ENCODE measurements at places on chromosomes 16 and 17.

- peaks cover 4% of the 10 kb centered on the region for H3K4me1 ChIP-seq
- peaks cover 4% of the 10 kb centered on the region for H3K36me3 ChIP-seq
- DNase-seq, result no peak
- H3K27me3 ChIP-seq, result peaks cover 40% of the 10 kb centered on the region
- no peak overlapping the region for H3K4me3 ChIP-seq
Measured at GRCh38 chr17:79862771-79863440, 23.7 kb upstream of the CBX4 start.

DNA sequence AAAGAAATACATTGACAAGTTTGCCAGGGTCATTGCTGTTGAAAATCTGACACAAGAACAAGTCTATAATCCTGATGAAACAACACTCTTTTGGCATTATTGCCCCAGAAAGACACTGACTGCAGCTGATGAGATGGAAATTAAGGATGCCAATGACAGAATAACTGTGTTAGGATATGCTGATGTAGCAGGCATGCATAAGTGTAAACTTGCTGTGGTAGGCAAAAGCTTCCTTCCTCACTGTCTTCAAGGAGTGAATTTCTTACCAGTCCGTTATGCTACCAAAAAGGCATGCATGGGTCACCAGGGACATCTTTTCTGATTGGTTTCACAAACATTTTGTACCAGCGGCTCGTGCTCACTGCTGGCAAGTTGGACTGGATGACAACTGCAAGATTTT lies 10.5 kb downstream of the GDPD1 start:
- no peaks in the 10 kb centered on the region for H3K36me3 ChIP-seq
- H3K4me1 ChIP-seq, result no peaks in the 10 kb centered on the region
- no peak overlapping the region for H3K4me3 ChIP-seq
- H3K27me3 ChIP-seq, result peaks cover 15% of the 10 kb centered on the region

DNA sequence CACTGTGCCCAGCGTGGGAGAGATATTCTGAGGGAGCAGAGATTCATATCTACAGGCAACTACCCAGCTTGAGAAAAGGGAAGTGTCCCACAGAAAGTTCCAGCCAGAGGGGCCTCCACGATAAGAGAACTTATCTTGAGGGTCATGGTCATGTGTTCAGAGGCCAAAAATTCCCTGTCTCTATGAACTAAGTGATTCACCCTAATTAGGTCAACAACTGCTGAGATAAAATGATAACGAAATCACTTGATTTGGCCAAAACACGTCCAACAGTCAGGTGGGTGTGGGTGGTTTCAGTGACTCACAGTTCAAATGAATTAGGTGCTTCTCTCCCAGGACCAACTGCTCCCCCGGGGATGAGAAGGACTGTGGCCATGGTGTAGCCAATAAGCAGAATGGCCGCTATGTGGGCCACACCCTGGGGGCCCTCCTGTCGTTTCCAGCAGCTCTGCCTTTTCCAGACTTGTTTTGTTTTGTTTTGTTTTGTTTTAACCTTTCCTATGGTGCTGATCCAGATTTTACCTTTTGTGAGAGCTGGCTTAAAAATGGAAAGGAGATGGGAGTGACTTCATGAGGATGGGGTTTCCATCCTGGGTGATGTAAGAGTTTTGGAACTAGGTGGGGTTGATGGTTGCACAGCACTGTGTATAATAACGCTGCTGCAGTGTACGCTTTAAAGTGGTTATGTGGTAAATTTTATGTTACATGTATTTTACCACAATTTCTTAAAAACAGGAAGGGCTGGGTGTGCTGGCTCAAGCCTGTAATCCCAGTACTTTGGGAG lies 8.7 kb downstream of the DNAI2 start:
- H3K4me3 ChIP-seq, result no peak overlapping the region
- no peak overlapping the region for H3K27ac ChIP-seq
- DNase-seq, result no peak
- no peaks in the 10 kb centered on the region for H3K4me1 ChIP-seq
- H3K27me3 ChIP-seq, result no peaks in the 10 kb centered on the region

GRCh38 chr17:81503619-81504018 lies 9.0 kb downstream of the ACTG1 start:
- peaks cover 7% of the 10 kb centered on the region for H3K4me1 ChIP-seq
- H3K27ac ChIP-seq, result no peak overlapping the region
- peaks cover 21% of the 10 kb centered on the region for H3K27me3 ChIP-seq
- H3K4me3 ChIP-seq, result no peak overlapping the region
- H3K36me3 ChIP-seq, result peaks cover 1% of the 10 kb centered on the region

GRCh38 chr16:2783581-2784357 lies 3.6 kb downstream of the PRSS33 start:
- DNase-seq, result no peak
- H3K27me3 ChIP-seq, result peaks cover 21% of the 10 kb centered on the region
- no peaks in the 10 kb centered on the region for H3K4me1 ChIP-seq
- H3K36me3 ChIP-seq, result no peaks in the 10 kb centered on the region
- no peak overlapping the region for H3K4me3 ChIP-seq

GRCh38 chr17:62650587-62650986 lies 23.1 kb downstream of the MRC2 start:
- peaks cover 31% of the 10 kb centered on the region for H3K36me3 ChIP-seq
- H3K4me3 ChIP-seq, result no peak overlapping the region
- peaks cover 75% of the 10 kb centered on the region for H3K4me1 ChIP-seq
- H3K27me3 ChIP-seq, result peaks cover 2% of the 10 kb centered on the region

- no peak overlapping the region for H3K4me3 ChIP-seq
- no peak overlapping the region for H3K27ac ChIP-seq
Measured at GRCh38 chr17:80940171-80941123, 51.2 kb upstream of the CHMP6 start.

DNA sequence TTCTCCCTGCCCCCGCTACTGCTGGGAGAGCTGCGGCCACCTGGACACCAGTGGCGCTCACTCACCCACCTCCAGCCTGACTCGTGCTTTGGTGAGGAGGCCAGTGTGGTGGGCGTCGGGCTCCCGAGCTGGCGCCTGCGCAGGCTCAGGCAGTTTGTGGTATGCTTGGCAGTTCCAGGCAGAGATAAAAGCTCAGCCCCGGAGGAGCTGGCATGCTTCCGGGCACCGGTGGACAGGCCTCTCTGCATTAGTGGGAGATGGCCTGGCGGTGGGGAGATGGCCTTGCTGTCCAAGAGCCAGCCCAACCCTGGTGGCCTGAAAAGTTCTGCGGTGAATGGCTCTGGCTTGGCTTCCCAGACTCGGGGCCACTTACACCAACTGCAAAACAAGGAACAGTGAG lies 4.1 kb downstream of the ADGRG1 start:
- peaks cover 24% of the 10 kb centered on the region for H3K4me1 ChIP-seq
- no peaks in the 10 kb centered on the region for H3K36me3 ChIP-seq
- no peak for DNase-seq
- H3K27ac ChIP-seq, result no peak overlapping the region

DNA sequence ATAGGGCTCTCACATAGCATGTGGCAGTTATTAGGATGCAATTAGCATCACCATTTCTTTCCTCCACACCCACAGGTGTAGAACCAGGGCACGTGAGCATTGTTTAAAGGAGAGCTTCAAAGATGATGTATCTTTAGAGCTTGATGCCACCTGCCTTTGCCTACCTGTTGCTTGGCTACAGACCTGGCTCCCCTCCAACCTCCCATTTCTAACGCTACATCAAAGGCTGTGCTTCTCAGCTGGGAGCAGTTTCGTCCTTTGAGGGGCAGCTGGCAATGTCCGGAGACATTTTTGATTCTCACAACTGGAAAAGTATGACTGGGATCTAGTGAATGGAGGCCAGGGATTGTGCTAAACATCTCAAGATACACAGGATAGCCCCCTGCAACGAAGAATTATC lies 78.5 kb upstream of the CLEC3A start:
- no peak overlapping the region for H3K27ac ChIP-seq
- no peak for DNase-seq
- H3K36me3 ChIP-seq, result peaks cover 4% of the 10 kb centered on the region
- no peaks in the 10 kb centered on the region for H3K27me3 ChIP-seq

- no peaks in the 10 kb centered on the region for H3K36me3 ChIP-seq
- H3K4me1 ChIP-seq, result peaks cover 43% of the 10 kb centered on the region
- H3K4me3 ChIP-seq, result no peak overlapping the region
- no peak overlapping the region for H3K27ac ChIP-seq
- peaks cover 7% of the 10 kb centered on the region for H3K27me3 ChIP-seq
Measured at GRCh38 chr17:43334738-43335402, 63.9 kb upstream of the ARL4D start.

DNA sequence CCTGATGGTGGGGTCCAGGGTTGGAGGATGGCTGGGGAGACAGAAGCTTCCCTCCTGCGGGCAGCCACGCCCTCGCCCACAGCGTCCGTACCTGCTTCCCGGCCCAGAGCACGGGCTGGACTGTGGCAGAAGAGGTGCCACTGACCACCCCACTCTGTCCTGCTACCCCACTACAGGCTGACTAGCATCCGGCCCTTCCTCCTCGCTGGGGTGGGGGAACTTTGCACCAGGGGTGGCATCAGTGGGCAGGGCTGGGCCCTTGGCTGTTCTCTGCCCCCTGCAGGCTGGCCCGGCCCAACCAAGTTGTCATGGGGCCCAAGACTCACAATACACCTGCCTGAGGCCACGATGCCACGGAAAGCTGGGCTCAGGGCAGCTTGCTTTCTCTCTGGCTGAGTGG lies 73.0 kb downstream of the KLHDC4 start:
- no peak overlapping the region for H3K4me3 ChIP-seq
- peaks cover 8% of the 10 kb centered on the region for H3K27me3 ChIP-seq

DNA sequence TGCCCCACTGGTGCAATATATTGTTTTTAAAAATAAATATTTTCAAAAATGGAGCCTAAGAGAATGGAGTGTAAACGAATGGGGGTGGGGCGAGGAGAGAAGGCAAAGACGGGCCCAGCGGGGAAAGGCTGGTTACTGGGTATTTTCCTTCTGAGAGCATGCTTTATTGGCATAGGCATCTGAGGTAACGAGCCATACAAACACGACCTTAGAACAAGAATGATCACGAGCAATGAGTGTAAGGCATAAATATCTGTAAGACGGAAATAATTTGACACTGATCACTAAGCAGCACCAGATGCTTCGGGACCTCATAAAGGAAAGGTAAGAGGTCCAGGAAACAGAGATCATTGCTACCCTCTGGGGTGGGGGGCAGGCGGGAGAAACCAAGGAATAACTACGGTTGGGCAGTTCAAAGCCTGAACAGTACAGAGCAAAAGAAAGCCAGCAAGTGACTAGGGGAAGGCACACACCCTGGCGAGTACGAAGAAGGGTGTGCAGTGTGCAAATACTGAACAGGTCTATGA lies 959 bp downstream of the SSH2 start:
- no peak overlapping the region for H3K4me3 ChIP-seq
- H3K27me3 ChIP-seq, result no peaks in the 10 kb centered on the region
- H3K27ac ChIP-seq, result no peak overlapping the region
- peaks cover 33% of the 10 kb centered on the region for H3K4me1 ChIP-seq
- peaks cover 5% of the 10 kb centered on the region for H3K36me3 ChIP-seq

DNA sequence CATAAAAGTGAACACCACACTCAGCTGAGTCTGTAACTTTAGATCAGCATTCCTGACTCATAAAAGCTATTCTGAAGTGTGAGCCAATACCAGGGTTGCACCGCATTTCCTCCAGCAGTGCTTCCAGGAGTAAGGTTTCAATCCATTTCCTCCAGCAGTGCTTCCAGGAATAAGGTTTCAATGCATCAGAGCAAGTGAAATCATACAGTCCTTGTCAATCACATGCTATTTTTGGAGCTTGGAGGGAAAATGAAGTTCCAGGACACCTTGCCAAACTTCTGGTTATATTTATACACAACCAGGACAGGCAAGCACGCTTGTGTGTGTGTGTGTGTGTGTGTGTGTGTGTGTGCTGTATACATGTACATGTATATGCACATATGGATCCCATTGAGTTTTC lies 327.6 kb downstream of the GRIN2A start:
- no peaks in the 10 kb centered on the region for H3K4me1 ChIP-seq
- H3K27me3 ChIP-seq, result peaks cover 1% of the 10 kb centered on the region
- no peak overlapping the region for H3K4me3 ChIP-seq
- H3K27ac ChIP-seq, result no peak overlapping the region
- no peak for DNase-seq
- no peaks in the 10 kb centered on the region for H3K36me3 ChIP-seq

DNA sequence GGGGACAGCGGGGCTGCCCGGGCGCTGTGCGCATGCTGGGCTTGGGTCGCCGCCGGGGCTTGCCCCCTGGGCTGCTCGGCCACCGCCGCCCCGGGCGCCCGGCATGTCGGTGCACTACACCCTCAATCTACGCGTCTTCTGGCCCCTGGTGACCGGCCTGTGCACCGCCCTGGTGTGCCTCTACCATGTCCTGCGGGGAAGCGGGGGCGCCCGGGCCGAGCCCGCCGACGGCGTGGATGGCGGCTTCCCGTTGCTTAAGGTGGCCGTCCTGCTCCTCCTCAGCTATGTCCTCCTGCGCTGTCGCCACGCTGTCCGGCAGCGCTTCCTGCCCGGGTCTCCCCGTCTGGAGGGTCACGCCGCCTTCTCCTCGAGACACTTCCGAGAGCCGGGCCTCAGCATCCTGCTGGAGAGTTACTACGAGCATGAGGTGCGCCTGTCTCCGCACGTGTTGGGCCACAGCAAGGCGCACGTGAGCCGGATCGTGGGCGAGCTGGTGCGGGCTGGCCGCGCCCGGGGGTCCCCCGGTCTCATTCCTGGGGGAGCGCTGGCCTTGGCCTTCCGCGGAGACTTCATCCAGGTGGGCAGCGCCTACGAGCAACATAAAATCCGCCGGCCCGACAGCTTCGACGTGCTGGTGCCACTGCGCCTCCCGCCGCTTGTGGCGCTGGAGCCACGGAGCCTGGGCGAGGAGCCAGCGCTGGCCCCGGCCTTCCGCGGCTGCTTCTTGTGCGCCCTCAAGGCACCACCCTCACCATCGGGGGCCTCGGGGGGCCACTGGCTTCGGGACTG lies 789 bp downstream of the ITPRIPL2 start:
- H3K27ac ChIP-seq, result peak overlapping the region; percentile 97
- H3K4me3 ChIP-seq, result peak overlapping the region; percentile 90
- H3K27me3 ChIP-seq, result no peaks in the 10 kb centered on the region
- DNase-seq, result peak; percentile 57
- peaks cover 48% of the 10 kb centered on the region for H3K4me1 ChIP-seq

- no peak overlapping the region for H3K4me3 ChIP-seq
- no peak for DNase-seq
- peaks cover 47% of the 10 kb centered on the region for H3K4me1 ChIP-seq
Measured at GRCh38 chr17:42348104-42348503, 40.1 kb downstream of the STAT3 start.

GRCh38 chr17:69088643-69089200 lies 28.0 kb upstream of the ABCA9 start:
- no peaks in the 10 kb centered on the region for H3K4me1 ChIP-seq
- H3K27me3 ChIP-seq, result no peaks in the 10 kb centered on the region
- no peak overlapping the region for H3K27ac ChIP-seq
- H3K36me3 ChIP-seq, result no peaks in the 10 kb centered on the region
- no peak overlapping the region for H3K4me3 ChIP-seq
- no peak for DNase-seq

DNA sequence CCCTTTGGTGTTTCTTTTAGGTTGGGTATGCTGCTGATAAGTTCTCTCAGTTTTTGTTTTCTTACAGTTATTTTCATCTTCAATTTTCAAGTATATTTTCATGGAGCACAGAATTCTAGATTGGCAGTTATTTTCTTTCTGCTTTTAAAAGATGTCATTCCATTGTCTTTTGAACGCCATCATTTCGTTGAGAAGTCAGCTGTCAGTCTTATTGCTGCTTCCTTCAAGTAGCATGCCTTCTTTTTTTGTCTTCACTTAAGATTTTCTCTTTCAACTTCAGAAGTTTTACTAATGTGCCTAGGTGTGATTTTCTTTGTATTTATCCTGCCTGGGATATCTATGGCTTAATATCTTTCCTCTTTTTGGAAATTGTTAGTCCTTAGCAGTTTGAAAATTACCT lies 262.2 kb upstream of the PMFBP1 start:
- peaks cover 2% of the 10 kb centered on the region for H3K27me3 ChIP-seq
- peaks cover 27% of the 10 kb centered on the region for H3K36me3 ChIP-seq
- DNase-seq, result peak; percentile 18
- no peak overlapping the region for H3K4me3 ChIP-seq

- peaks cover 13% of the 10 kb centered on the region for H3K36me3 ChIP-seq
- DNase-seq, result no peak
- H3K27me3 ChIP-seq, result peaks cover 4% of the 10 kb centered on the region
- H3K27ac ChIP-seq, result no peak overlapping the region
Measured at GRCh38 chr16:72940886-72941285, 107.0 kb downstream of the ZFHX3 start.

Data from HFFc6 (cell line).